ENCODE measurements at places on chromosomes 12 and 14.

DNA sequence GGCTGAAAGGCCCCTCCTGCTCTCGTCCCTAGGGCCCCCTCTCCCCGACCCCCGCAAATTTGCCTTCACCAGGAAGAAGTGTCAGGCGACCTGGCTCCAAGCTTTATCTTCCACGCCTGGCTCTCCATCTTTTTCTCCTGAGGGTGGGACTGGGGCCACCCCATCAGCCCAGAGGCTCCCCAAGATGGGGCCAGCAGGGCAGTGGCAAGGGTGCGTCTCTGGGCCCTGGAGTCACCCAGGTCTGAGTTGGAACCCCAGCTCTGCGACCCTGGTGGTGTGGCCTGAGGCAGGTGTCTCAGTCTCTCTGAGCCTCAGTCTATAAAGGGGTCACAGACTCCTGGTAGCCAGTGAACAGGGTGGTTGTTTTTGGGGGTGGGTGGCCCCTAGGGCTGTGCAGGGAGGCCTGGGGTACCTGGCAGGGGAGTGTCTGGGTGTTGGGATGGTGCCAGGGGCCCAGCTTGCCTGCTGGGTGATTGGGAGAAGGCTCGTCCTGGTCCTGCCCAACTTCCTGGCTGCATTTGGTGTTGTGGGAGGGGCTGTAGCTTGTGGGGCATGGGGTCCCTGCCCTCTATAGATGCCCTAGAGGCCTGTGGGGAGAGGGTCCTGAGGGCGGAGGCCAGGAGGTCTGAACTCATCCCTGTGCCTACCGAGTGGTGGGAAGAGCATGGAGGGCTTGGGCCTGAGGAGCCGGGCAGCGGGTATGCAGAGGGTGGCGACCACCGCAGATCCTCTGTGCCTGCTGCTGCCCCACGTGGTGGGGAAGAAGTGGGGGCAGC, 7.6 kb downstream of the KIF26A start:
- no peak for DNase-seq

- no peak for DNase-seq
Measured at GRCh38 chr14:60639674-60640073, 9.6 kb downstream of the SIX1 start.

DNA sequence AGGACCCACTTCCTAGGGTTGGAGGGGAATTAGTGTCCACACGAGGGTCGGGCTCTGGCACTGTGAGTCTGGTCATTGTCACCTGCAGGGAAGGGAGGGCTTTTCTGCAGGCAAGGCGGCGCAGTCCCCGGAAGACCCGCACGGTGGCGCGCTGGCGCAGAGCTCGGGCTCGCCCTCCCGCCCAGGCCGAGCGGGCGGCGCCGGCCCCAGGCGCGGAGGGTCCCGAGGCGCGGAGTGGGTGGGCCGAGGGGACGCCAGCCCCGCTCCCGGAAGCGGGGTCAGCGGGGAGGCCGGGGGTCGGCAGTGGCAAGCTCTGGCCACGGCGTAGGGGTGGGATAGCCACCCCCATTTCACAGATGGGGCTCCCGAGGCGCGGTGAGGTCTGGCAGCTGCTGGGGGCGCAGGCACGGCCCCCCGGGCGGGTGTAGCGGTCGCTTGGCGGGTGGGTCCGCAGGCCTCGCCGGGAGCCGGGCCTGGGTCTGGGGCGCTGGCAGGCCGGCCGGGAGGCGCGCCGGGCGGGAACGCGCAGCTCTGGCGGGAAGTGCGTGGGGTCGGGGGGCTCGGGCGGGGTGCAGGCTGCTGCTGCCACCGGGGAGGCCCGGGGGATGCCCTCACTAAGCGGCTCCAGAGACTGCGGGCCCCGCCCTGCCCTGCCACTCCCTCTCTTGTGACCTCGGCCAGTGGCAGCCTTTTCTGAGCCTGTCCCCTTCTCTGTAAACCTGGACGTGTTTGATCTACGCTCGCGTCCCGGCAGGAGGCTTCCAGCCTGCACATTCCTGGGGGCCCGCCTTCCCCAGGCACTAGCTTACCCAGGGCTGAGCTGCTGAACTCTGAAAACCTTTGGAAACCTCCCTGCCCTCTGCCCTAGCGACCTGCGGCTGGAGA, 46.1 kb downstream of the CYP46A1 start:
- DNase-seq: peak; percentile 69

GRCh38 chr12:106446419-106447092, 89.0 kb downstream of the POLR3B start:
- no peak for DNase-seq

DNA sequence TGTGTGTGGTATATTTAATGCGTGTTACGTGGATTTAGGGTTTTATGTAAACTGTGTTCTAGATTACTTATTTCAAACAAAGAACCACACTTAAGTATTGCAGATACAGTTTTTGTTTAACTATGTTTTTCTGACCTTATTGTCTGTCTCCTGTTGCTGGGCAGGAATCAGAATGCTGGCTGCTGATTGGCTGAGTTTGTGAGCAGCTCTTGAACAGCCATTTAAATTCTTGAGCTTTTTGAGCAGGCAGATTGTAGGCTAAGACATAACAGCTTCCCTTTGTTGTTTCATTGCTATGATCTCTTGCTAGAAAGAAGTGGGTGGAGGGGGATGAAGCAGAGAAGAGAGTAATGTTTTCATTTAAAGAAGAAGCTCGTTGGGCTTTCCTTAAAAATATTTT, 52.2 kb downstream of the ATF7IP start:
- DNase-seq: peak; percentile 66

DNA sequence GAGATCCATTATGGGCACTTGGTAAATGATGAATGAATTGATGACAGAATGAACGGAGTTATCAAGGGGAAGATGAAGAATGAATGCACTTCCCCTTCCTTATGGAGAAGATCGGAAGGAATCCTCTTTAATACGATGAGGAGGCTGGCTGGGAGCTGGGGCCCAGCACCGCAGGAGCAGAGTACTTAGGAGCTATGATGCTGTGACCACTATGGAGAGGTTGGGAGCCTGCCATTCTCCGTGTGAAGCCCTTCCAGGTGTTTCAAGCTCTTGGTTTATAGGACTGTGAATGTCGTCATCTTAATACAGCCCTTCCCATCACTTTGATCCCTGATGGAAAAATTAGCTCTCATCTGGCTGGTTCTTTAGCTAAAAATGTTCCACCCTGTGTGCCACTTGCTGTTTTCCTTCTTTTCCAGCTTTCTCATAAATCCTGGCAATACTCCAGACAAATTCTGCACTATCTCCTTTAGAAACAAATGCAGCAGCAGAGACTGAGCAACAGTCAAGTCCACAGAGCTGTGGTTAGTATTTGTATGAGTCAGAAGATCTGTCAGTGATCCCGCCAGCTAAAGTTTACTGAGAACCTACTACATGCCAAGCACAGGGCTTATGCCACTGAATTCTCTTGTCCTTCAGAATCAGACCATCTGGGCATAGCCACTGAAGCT, 263.1 kb upstream of the CRY1 start:
- no peak for DNase-seq

DNA sequence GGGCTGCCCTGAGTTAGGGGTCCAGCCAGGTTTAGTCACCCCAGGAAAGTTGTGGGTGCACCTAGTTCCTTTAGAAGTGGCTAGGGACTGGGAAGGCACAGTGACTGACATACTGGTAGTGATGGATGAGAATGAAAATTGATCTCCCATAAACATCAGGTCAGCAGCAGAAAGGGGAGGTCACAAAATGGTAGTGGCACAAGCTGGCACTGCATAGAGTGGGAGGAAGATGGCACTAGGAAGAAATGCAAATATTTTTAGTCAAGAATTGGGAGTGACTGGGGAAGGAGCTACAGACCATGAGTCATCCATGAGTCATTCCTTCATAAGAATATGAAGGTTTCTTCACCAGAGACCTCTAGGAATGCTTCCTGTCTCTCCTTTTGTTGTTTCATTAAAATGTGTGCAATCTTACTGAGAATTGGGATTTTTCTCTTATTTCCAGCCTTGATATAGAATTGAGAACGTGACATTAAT, 198.3 kb upstream of the AMIGO2 start:
- DNase-seq: no peak

DNA sequence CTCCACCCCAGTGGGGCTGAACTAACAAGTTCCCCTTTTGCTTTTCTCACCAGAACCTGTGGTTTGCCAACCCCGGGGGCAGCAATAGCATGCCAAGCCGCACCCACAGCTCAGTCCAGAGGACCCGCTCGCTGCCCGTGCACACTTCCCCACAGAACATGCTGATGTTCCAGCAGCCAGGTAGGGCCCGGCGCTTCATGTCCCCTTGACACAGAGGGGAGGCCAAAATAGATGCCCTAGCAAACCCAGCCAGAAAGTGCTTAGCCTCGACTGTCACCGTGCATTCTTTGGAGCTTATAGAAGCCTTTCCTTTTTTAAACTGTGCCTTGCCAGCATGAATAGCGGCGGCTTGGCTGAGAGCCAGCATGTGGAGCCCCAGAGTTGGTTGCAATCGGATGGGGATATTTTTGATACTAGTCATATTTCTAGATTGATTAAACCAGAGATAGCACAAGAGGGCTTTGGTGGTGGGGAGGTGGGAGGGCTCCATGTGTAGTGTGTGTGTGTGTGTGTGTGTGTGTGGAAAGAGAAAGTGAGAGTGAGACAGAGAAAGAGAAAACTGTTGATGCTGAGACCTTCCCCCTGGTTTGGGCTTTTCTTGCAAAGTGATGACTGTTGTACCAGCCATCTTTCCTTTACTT, 126.1 kb downstream of the GCH1 start:
- DNase-seq: peak; percentile 29

- DNase-seq: no peak
Measured at GRCh38 chr14:79050787-79051727, 880.9 kb downstream of the NRXN3 start.

- DNase-seq: no peak
Measured at GRCh38 chr12:21675641-21676040, 18.0 kb upstream of the LDHB start.

GRCh38 chr12:94143438-94143837, 4.9 kb upstream of the PLXNC1 start:
- no peak for DNase-seq

- no peak for DNase-seq
Measured at GRCh38 chr12:68405343-68405781, 73.2 kb upstream of the MDM1 start.

Data from activated CD8-positive, alpha-beta memory T cell treated with anti-CD3 and anti-CD28 coated beads, Interleukin-2, amount 50 U/mL, for 4 hours (primary cell).